ENCODE measurements at places on chromosomes 5 and 9.

DNA sequence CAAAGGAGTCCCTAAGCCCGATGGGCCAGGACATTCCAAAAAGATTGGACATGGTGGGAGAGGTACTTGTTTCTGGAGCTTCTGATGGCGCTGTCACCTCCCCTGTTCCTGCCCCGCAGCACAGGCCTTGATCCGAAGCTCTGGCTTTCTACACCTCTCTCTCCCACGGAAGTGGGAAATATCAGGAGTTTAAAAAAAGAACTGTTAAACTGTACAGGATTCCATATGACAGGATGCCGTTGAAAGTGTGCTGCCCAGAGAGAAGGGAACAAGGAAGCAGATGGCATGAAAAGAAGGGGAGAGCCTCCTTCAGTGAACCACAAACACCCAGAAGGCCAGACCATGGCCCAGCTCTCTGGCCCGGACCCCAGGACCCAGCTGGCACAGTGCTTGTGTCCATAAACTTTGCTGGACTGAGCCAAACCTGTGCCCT is 26.8 kb upstream of the SLC2A8 start:
- DNase-seq, result no peak

- DNase-seq, result no peak
Observed at GRCh38 chr5:59648038-59648831, 245.3 kb downstream of the PDE4D start.

- DNase-seq, result peak; percentile 98
Observed at GRCh38 chr5:73312146-73312871, 136.3 kb downstream of the FOXD1 start.

DNA sequence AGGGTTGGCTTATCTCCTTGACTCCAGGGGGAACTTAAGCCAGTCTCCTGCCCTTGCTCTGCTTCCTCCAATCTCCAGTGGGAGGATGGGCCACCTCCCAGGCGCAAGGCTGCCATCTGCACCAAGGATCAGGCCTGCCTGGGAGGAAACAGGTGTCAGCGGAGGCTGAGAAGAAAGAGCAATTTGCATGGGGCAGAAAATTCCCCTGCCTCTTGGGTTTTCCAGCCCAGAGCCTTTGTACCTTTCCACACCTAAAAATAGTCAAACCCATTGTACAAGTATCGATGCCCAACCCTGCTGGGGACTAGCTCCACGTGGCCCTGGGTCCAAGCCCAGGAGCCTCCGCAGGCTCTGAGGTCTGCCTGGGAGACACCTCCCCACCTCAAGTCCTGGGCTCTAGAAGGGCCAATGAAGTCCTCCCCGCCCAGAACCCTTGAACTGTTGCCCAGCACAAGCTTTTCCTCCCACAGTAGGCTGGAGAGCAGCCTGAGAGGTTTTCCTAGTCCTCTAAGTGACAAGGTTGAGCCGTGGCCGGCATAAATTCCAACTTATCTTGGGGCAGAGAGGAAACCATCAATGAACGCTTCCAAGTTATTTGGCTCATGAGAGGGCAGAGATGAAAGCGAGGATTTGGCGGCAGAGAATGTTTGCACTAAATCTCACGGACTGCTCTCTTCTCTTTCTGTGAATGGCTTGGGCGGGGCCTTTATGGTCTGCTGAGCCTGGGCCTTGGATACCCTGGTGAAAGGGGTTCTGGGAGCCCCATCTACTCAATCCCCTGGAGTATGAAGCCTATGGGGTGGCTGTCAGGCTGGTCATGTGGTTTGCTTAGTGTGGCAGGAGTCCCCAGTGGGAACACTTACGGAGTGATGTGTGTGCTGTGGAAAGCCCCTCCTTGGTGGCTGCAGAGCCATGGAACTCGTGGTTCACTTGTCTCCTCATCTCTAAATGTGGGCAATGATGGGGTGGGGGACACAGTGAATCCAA is 15.6 kb downstream of the JADE2 start:
- DNase-seq, result no peak

GRCh38 chr9:134606951-134607731 is 34.5 kb upstream of the COL5A1 start:
- peak; percentile 80 for DNase-seq

GRCh38 chr5:14247054-14247386 is 103.9 kb downstream of the TRIO start:
- DNase-seq, result no peak

DNA sequence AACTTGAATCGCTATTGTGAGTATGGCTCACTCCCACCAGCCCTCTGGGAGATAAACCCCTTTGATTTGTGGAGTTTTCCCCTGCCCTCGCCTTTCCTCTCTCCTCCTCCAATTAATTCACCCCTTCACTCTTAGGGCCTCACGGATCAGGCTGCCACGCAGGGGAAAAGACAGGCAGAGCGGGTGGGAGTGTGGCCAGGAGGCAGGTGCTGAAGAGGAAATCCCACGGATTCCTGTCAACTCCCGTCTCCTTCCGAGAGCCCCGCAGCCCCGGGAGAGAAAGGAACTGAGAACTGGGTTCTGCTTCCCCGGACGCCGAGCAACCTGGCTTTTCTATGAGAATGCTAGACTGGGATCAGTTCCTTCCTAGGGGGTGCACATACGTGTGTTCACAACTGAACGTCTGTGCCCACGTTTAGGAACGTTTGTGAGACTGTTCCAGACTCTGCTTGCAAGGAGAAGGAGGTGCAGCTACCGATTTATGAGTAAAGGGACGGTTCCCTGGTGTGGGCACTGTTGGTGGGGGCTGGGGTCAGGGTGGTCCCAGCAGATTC is 314.5 kb upstream of the TLE4 start:
- DNase-seq, result no peak

DNA sequence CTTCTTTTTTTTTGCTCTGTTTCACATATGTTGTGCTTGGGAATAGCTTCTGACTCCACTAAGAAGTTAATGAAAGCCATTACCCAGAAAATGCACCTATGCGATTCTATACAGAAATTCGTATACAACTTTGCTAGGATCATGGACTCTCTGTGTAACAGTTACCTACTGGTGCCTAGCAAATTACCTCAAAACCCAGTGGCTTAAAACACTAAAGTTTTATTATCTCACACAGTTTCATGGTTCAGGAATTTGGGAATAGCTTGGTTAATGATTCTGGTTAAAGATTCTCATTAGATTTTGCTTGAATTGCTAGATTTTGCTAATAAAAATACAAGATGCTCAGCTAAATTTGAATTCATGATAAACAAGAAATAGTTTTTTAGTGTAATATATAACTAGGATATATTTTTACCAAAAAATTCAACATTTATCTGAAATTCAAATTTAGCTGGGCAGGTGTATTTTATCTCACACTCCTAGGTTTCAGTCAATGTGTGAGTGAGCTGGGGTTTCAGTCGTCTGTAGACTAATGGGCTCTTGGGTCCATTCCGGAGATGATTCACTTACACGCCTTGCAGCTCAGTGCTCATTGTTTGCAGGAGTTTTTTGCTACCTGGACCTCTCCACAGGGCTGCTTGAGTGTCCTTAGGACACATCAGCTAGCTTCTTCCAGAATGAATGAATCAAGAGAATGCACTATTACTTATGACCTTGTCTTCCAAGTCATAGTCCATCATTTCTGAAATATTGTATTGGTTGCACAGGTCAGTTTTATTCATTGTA is 75.1 kb downstream of the MROH2B start:
- DNase-seq, result no peak

DNA sequence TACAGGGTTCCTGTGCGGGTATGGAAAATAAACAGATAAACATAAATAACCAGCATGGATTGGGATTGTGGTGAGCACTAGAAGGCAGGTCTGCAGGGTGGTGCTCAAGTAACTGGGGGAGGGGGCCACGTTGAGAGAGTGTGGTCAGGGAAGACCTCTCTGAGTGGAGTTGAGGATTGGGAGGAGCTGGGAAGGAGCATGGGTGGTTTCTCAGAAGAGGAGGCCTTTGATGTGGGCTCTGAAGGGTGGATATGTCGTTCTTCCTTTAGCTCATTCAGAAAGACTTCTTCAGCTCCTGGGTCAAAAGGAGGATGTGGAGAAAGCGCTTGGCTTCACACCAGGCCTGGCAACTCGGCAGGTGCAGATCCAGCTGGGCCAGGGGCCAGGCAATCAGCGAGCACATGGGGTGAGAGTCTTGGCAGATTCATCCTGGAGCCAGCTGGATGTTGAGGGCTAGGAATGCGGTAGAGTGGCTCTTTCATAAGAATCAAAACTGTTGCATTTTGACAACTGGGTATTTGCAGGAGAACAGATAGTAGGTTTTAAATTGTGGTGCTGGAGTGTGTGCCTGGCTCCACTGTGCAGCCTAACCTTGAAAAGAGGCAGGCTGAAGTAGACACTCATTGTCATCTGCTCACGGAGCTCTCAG is 71.7 kb downstream of the PCSK5 start:
- no peak for DNase-seq

Measured in Daoy (cell line).